Sciatic nerve (tissue), 2 donors: ENCODE measurements at places on chromosomes 5 and 9. TPM values are rescaled to one million over a fixed set of nuclear protein-coding genes. Genes with fewer than 3 reads are reported as not detected.

- DNase-seq, result no peak
Measured at GRCh38 chr9:132003896-132004295, 75.8 kb downstream of the MED27 start.

- no peak for DNase-seq
Measured at GRCh38 chr5:108528655-108529054, 146.8 kb upstream of the FBXL17 start.

Gene SLC2A8
- 22.5 TPM for total RNA-seq

GRCh38 chr5:116616876-116617275 lies 42.3 kb upstream of the SEMA6A start:
- no peak for DNase-seq

Gene PPP2R2B
- 54.1 TPM for total RNA-seq

Gene PCDHGA11
- total RNA-seq, result 7.8 TPM

DNA sequence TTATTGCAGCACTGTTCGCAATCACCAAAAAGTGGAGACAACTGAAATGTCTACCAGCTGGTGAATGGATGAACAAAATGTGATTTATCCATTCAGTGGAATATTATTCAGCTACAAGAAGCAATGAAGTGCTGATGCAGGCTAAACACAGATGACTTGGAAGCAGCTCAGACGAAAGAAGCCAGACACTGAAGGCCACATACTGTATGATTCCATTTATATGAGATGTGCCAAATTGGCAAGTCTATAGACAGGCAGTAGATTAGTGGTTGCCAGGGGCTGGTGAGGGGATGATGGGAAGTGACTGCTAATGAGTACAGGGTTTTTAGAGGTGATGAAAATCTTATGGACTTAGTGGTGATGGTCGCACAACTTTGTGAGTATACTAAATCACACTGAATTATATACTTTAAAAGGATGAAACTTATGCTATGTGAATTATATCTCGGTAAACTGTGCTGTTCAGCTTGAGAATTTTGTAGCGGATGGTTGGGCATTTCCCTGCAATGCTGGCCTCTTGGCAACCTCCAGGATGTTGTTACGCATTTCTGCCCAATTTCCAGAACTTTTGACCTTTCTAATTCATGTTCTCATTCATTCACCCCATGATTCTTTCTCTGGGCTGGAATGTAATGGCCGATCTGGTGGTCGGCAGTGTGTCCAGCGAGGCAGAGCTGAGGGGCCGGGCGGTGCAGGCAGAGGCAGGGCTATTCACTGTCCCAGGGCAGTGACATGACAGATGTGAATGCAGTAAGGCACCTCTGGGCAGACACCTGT lies 22.0 kb upstream of the WNK2 start:
- DNase-seq, result no peak

Gene MYORG
- 6.6 TPM for total RNA-seq

Gene PLPP7
- total RNA-seq, result 8.6 TPM

DNA sequence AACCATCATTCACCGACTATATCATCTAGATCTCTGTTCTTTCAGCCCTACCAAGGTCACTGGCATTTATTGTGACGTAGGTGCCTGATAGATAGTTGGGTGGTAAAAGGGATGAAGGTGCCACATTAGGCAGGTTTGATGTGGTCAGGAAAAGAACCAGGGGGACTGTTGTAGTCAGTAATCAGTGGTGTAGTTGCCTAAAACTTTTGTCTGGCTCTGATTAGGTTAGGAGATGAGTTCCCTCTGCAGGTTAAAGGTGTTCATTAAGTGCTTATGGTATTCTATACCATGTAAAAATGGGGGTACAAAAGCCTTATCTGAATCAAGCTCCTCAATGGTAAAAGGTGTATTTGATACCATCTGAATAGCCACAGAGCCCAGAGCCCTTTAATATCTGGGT lies 55.6 kb downstream of the KCNN2 start:
- no peak for DNase-seq

Gene DRD1
- 0.89 TPM for total RNA-seq
